ENCODE measurements at places on chromosomes 12 and 14.

GRCh38 chr12:23631786-23632377, 317.6 kb downstream of the SOX5 start:
- no peak for DNase-seq

GRCh38 chr12:52006726-52007157, at the start of gene TAMALIN:
Gene TAMALIN (plus strand): TSS chr12:52006946. CDS start chr12:52007020, 74 bp downstream.
- DNase-seq, result no peak

- no peak for DNase-seq
Measured at GRCh38 chr12:116125956-116126566, 151.4 kb downstream of the MED13L start.

- DNase-seq, result no peak
Measured at GRCh38 chr12:4037747-4038312, 164.6 kb upstream of the PARP11 start.

- no peak for DNase-seq
Measured at GRCh38 chr14:104869669-104870367, 4.8 kb downstream of the CEP170B start.

DNA sequence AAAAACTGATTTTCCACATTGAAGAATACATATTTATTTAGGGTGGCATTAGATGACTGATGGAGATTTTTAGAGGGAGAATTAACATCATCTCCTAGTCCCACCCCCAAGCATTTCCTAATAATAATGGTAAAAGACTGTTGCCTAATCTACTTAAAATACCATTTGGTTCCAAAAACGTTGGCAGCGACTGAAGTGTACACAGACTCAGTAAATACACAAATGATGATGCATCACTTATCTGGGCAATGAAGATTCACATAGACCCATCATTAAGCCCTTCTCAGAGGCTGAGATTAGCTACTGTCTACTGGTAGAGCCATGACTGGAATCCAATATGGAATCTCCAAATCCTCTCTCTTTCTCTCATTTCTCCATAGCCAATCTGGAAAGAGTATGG, 18.2 kb downstream of the RTN1 start:
- DNase-seq, result no peak

DNA sequence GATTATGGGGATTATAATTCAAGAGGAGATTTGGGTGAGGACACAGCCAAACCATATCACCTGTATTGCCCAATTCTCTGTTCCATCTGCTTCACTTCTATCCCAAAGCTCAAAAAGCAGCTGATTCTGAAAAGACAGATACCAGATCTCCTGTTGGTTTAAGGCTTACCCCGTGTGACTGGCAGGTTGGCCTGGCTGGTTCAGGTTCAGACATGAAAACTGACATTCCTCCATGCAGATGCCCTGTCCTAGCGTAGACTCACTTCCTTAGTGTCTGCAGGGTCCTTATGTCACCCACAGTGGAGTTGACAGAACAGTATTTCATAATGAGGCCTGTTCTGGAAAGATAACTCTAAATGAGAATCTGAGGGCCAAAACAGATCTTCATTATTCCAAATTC, 61.1 kb upstream of the FLRT2 start:
- DNase-seq, result no peak

- no peak for DNase-seq
Measured at GRCh38 chr14:73755434-73756014, 41.3 kb upstream of the PNMA1 start.

DNA sequence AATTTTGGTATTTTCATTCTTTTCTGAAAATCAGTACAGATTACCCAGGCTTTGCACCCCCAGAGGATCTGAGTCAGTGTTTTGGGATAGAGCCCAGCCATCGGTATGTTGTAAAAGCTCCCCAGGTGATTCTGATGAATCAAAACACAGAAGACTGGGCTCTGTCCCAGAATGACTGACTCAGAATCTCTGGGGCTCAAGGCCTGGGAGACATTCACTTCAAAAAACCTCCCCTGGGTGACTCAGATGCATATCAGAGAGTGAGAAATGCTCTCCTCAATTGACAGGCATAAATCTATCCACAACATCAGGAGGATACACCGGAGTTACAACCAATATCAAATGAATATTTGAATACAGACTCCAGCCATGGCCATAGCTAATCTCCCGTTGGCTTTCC, 32.6 kb downstream of the SLC35F4 start:
- peak; percentile 75 for DNase-seq

DNA sequence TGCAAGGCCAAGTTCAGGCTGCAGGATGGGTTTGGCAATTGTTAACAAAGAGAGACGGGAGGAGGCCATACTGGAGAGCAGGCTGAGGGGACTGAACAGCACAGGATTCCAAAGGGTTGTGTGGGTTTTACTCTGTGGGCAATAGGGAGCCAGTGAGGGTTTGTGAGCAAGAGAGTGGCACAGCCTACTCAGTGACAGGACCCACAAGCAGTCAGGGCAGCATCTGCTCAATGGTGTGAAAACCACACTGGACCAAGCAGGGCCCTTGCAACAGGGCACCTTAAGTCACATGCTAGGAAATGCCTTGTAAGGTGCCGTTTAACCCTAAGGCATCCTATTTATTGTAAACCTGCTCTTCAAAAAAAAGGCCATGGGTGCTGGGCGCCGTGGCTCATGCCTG, 22.0 kb downstream of the SYNE3 start:
- no peak for DNase-seq

- no peak for DNase-seq
Measured at GRCh38 chr12:83958997-83959396, 953.6 kb downstream of the SLC6A15 start.

- DNase-seq, result no peak
Measured at GRCh38 chr12:49627752-49628360, 4.5 kb downstream of the PRPF40B start.

- no peak for DNase-seq
Measured at GRCh38 chr12:31773867-31774266, 45.0 kb upstream of the AMN1 start.

GRCh38 chr14:60573943-60574495, 65.1 kb downstream of the SIX6 start:
- DNase-seq, result peak; percentile 40

GRCh38 chr14:28321475-28322244, 444.9 kb upstream of the FOXG1 start:
- DNase-seq, result no peak

DNA sequence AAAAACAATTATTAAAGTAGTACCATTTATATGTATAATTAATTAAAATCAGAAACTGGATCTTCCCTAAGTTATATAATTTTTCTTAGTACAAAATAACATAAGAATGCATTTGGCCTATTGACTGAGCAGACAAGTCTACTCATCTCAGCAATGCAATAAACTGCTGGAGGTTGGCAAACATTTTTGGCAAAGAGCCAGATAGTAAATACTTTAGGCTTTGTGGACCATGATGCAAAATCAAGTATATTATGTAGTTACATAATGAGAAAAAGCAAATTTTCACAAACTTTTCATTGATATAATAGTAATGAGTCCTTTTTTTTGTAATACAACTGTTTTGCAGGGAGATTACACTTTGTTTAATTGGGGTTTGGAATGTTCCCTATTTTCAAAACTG, 30.9 kb downstream of the ERGIC2 start:
- peak; percentile 31 for DNase-seq

DNA sequence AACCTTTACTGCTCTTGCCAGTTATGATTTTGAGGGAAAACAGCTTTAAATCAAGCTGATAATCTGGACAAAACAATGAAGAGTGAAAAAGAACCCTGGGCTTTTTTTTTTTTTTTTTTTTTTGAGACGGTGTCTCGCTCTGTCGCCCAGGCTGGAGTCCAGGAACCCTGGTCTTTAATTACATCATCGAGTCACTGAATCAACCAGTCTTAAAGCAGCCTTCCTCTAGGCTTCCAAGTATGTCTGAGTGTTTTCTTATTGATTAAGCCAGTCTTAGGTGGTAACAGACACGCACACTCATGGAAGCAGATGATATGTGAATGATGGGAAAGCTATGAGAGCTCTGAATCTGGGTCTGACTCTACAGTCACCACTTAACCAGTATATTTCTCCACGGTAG, 5.9 kb upstream of the VCPKMT start:
- no peak for DNase-seq

DNA sequence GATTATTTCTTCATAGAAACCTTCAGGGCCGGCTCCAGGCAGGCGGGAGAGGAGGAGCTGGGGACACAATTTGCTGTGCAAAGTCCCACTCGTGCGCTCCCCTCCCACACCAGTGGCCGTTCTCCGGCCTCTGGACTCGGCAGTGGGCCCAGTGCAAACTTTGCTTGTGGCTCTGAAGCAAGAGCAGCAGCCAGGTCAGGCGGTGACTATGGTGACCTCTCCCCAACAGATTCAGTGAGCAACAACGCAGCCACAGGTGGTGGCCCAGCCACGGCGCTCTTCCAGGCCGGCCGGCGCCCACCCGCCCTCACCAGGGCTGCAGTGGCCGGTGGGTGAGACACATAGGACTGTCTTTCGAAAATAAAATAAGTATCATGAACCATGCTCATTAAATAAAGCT, 29.5 kb downstream of the VPS37B start:
- no peak for DNase-seq

DNA sequence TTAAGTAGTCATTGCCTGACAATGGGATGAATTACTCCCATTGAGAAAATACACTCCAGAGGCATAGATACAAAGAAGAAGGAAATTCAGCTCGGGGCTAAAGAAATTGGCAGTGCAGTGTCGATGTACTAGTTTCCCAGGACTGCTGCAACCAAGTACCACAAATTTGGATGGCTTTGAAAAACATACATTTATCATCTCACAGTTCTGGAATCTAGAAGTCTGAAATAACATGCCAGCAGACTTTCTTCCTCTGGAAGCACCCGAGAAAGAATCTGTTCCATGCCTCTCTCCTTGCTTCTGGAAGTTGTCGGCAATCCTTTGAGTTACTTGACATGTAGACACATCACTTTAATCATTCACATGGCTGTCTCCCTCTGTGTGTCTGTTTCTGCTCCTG, 101.9 kb downstream of the TMTC3 start:
- no peak for DNase-seq

DNA sequence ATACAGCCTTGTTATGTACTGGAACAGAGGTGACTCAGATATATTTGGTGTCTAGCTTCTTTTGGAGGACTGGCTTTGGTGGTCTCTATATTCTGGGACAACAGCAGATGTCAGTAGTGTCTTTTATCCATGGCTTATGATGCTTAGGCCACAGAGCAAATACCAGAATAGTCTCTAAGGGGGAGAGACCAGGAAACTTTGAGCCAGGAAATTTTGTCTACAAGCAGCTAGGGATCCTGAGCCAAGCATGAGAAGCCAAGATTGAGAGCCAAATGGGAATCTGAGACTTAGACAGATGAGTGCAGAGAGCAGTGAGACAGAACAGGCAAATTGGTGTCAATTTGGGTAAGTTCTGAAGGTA, 28.4 kb upstream of the PTPRR start:
- no peak for DNase-seq

DNA sequence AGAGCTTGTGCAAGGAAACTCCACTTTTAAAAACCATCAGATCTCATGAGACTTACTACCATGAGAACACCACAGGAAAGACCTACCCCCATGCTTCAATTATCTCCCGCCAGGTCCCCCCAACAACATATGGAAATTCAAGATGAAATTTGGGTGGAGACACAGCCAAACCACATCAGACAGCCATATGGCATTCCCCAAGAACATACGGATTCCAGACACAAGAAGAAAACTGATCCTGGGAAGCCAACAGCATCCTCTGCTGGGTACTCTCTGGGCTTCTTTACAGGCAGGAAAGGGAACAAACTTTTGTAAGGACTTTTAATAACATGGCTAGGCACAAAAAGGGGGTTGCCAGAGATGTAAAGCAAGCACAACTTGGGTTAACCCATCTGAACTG, 127.2 kb downstream of the TMEM132C start:
- DNase-seq, result no peak

GRCh38 chr14:54805070-54805444, 97.6 kb downstream of the GCH1 start:
- DNase-seq, result no peak

DNA sequence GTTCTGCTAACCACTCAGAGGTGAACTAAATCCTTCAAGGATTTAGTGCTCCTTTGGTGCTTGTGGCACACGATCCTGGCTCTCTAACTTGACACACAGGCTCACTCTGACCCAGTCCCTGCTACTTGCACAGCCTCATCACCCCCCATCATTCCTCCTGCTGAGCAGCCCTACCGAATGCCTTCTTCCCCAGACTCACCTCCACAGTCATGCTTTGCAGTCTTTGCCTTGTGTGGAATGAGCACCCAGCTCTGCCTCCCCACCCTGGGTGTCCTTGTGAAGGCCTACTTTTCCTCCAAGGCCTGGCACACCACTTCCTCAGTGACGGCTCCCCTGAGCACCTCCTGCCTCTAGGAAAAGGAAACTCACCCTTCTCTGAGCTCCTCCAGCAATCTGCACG, 7.9 kb upstream of the TINF2 start:
- DNase-seq, result no peak

DNA sequence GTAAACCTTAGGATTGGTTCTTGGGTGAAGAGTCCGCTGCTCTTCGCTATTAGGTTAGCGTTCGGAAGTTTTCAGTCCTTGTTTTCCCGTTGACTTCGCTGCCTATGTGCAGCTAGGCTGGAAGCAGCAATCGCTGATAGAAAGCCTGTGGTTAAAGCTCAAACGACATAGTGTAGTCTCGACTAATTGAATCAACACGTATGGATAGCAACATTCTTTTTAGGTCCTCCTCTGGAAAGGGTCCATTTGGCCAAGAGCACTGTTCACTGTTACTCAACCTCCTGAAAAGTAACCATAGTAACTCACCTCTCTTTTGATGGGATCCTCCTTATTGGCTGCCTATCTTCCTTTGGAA, 355.5 kb downstream of the SNAPC1 start:
- no peak for DNase-seq

DNA sequence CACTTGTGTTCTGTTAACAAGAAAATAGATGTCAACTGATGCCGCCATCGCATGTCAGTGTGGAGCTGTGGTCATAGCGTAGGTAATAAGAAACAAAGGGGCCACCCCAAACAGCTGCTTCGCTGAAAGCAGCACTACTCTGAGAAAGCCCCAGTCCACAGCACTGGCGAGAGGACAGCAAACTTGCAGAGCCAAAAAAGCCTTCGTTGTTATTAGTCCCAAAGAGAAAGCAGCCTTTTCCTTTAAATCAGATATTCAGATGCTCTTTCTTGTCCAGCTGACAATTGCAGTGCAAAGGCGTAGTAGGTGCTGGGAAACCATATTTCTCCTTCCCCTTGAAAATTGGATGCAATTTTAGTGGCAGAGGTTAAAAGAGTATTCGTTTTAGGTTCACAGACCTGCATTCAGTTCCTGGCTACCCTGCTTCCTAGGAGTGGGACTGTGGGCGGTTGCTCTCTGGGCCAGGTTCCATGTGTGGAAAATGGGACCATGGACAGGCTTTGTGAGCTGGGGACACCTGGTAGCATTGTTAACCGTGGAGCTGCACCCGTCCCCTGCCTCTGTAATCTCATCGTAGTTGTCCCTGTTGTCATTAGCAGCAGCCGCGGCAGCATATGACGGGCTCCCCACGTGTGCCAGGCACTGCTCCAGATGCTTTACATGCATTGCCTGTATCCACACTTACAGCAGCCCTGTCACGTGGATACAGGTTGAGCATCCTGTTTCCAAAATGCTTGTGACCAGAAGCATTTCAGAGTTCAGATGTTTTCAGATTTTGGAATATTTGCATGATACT, 54.2 kb downstream of the ELK3 start:
- no peak for DNase-seq

GRCh38 chr12:1881936-1882335, 36.5 kb downstream of the CACNA2D4 start:
- DNase-seq, result no peak

- no peak for DNase-seq
Measured at GRCh38 chr12:11758510-11759493, 109.3 kb downstream of the ETV6 start.

- DNase-seq, result no peak
Measured at GRCh38 chr12:122293081-122293480, 26.8 kb upstream of the VPS33A start.

- no peak for DNase-seq
Measured at GRCh38 chr12:108099778-108100489, 29.2 kb upstream of the WSCD2 start.

All from BJ (cell line).